ENCODE measurements at places on chromosomes 11 and 22.

DNA sequence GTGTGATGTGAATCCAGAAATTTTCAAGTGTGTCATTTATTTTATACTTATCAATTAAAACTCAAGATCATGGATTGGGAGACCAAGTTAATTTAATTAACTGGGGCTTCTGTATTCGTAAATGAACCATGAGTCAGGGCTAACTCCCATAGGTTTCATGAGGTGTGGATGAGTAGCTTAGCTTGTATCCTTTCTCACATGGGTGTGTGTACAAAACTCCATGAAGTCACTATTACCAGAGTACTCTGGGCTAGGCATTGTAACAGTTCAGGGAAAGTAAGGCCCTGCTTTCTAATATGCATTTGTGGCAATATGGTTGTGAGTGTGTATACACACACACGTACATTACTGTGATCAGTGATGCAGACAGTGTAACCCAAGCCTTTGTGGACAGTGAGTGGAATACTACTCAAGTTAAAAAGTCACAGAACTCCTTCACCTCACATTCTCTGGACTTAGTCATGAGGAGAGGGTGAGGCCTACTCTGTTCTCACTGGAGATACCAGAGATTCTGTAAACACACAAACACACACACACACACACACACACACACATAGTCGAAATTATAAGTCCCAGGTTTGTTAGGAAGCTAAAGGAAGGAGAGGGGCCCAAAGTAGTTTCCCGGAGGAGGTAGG is 3.5 kb downstream of the CNTF start:
- DNase-seq: no peak

DNA sequence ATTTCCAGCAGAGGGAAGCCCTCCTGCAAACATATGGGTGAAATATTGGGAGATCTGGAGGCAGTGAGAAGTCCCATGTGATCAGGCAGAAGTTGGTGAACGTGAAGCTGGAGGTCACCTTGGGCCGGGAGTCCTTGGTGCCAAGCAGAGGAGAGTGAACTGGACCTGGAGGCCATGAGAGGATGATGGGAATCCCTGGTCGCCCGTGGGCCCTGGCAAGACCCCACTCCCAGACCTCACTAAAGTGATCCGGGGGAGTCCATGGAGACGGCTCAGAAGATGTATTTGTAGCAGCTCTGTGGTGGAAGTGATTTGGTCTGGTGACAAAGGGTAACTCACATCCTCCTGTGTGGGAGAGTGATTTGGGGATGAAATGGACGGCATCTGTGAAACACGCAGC is 71.0 kb downstream of the ARHGAP8 start:
- no peak for DNase-seq

DNA sequence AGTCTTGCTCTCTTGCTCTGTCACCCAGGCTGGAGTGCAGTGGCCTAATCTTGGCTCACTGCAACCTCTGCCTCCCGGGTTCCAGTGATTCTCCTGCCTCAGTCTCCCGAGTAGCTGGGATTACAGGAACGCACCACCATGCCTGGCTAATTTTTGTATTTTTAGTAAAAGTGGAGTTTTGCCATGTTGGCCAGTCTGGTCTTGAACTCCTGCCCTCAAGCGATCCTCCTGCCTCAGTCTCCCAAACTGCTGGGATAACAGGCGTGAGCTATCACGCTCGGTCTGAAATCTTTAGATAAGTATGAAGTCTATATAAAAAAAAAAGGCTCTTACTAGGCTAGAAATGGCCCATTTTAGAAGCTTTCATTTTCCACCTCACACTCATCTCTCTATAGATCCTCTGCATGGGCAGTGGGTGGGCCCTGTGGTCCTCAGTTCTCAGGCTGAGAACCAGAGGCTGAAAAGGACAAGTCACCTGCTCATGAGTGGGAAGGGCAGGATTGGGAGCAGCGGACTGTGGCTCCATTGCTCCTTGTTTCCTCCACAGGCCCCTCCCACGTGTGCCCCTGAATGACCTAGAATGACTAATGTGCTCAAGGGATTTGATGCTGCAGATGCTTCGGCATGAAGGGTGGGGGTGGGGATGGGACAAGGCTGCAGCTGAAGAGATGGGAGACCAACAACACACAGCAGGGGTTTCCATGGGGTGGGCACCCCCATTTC is 19.8 kb upstream of the PRAME start:
- DNase-seq: no peak

GRCh38 chr22:49229483-49230193 is 598.0 kb downstream of the BRD1 start:
- no peak for DNase-seq

GRCh38 chr22:19094393-19094997 is 27.7 kb downstream of the DGCR2 start:
- no peak for DNase-seq

DNA sequence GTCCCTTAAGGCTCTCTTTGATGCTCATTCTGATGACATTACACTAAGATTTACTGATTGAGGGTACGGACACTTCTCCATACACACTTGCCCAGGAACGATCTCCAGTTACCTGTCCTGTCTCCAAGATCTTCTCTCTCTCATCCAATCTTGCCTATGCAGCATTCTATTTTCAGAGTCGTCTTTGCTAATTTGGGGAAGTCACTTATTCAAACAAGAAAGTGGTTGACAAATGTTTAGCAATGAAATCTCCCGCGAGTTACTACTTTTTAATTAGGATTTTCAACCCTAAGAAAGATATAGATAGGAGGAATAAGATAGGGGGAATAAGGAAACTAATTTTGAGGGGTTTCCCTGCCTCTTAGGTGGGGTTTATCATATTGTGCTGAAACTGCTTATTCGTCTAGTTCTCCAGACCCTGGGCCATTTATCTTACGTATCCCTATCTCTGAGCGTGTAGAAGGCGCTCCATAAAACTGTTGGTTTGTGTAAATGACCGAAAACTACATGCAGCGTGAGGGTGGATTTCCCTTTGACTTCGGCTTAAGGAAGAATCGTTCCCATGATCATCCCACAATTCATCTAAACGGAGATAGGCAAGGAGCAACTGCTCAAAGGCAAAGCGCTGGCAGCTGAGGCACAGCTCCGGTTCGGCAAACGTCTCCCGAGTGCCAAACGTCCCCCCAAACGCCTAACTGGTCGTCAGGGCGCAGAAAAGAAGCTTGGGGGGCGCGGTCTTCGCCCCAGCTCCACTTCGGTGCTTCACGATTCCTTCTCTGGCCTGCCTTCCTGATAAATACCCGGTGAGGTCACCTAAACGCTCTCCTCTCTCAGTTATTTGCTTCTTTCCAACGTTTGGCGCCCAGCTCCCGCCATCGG is 804 bp downstream of the APIP start:
- peak; percentile 2 for DNase-seq

- no peak for DNase-seq
These were observed 37.2 kb downstream of the CELSR1 start for GRCh38 chr22:46500201-46500600.

Measured in germinal center (tissue), 1 donor.